ENCODE measurements at places on chromosomes 3 and 15. TPM values are rescaled to one million over a fixed set of nuclear protein-coding genes. Genes with fewer than 3 reads are reported as not detected.

Gene LPP
- total RNA-seq: 60.2 TPM

Gene KCNAB1
- total RNA-seq: 2.1 TPM

Gene DTWD1
- 10.3 TPM for total RNA-seq

Gene VWA5B2
- total RNA-seq: not detected

Gene TEX55
- total RNA-seq: not detected

Gene ADAMTS7
- 0.66 TPM for total RNA-seq

Gene ADAMTSL3
- 0.66 TPM for total RNA-seq

Gene NUP210
- total RNA-seq: 2.4 TPM

Gene DCLK3
- total RNA-seq: 0.55 TPM

Gene C3orf22
- total RNA-seq: not detected

Gene FBXO40
- 7.2 TPM for total RNA-seq

Gene GPR62
- total RNA-seq: 2.5 TPM

Gene SENP2
- 18.6 TPM for total RNA-seq

Gene CCR2
- 0.68 TPM for total RNA-seq

Gene DYNLT2B
- not detected for total RNA-seq

Gene SLC15A2
- 0.26 TPM for total RNA-seq

Gene GRIP2
- total RNA-seq: 12.6 TPM

Gene UBA3
- total RNA-seq: 42.2 TPM

Measured in gastrocnemius medialis (tissue), 4 donors.